Fibroblast of the conjunctiva (primary cell): ENCODE measurements at places on chromosomes 7 and 10.

- no peak for DNase-seq
Measured at GRCh38 chr7:153354071-153354470, 594.5 kb downstream of the ACTR3B start.

DNA sequence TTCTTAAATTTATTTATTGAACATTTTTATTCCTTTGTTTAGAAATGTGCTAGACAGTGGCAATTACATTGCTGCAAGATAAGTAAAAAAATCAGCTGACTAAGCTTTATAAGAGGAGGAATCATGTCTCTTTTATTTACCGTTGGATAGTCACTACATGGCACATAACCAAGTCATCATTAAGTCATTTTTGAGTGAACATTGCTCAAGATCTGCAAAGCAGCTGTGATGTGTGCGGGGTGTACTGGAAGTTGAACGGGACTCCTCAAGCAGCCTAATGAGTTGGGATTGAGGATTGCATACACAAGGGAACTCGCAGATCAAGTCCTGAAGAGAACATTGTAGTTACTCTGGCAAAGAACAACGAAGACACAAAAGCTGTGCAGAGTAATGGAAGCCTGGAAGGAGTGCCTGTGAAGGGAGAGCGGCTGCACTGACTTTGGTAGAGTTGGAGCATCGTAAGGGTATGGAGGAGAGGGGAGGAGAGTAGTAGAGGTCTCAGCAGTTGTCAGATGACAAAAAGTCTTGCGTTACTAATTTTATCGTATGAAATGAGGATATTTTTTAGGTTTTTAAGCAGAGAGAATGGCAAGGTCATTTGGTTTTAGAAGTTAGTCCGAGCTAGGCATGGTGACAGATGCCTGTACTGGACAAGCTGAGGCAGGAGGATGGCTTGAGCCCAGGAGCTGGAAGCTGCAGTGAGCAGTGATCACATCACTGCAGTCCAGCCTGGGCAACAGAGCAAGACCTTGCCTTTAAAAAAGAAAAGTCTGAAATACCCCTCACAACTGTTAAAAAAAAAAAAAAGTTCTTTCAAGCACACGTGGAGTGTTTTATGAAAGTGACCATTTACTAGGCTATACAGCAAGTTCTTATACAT lies 95.1 kb downstream of the BMPR1A start:
- DNase-seq, result peak; percentile 75

DNA sequence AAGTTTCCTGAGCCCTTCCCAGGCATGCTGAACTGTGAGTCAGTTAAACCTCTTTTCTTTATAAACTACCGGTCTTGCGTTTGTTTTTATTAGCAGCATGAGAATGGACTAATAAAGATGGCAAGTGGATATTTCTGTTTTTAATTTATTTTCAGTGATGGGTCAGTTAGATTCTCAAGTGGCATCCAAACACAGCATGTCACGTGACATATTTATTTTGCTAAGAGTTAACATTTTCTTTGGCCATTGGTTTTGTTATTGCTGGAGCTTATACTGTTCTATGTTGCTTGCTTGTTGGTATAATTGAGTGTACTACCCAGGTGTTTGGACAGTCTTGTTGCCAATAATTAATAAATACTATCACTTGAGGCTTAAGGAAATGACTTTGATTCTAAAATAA lies 181.7 kb upstream of the MALRD1 start:
- DNase-seq, result no peak

DNA sequence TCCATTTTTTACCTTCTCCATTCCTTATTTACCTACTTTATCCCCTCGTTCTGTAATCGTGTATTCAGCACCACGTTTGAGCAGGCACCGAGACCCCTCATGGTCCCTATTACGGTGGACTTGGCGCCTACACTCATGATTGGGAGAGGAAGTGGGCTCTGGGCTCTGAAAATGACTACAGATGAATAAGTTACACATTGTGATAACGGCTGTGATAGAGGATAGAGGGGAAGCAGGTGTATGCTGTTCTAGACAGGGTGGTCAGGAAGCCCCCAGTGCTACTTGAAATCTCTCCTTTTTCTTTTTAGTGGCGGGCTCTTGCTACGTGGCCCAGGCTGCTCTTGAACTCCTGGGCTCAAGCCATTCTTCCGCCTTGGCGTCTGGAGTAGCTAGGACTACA lies 59.8 kb downstream of the CAMK1D start:
- DNase-seq, result no peak

DNA sequence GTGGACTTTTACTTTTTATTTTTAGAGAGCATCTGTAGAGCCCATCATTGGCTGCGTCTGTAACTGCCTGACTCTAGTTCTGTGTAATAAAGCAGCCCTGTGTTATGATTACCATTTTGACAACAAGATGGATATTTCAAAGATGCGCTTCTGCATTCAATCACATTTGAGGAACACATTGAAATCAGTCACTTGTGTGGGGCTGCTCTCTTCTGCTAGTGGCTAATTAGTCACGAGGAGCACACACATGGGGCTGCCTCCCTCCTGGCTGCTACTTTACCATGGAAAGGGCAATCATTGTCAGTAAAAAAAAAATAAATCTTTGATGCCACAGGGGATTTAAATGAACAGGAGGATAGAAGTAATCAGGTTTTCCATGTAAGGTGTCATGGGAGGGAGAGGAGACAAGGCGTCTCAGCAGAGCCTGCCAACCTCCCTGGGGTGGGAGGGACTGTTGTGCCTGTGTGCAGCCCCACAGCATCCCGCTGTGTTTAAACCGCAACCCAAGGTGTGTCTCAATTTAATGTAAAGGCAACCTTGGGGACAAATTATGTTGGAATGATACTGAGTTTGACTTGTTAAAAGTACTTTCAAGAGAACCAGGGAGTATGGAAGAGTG lies 205.2 kb upstream of the COBL start:
- DNase-seq, result no peak

DNA sequence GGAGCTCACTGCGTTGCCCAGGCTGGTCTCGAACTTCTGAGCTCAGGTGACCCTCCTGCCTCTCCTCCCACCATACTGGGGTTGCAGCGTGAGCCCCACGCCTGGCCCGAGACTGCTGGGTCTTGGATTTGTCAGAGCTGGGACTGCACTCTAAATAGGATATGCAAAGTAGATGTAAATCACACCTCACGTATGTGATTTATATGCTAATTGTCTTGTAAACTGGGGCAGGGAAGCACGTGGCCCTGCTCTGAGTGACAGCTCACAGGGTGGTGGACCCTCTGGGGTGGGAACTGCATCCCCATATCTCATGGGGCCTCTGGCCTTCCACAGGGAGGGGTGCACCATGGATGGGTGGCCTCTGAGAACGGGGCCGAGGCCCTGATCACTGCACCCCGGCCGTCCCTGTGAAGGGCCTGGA lies 34.1 kb downstream of the GET4 start:
- no peak for DNase-seq

DNA sequence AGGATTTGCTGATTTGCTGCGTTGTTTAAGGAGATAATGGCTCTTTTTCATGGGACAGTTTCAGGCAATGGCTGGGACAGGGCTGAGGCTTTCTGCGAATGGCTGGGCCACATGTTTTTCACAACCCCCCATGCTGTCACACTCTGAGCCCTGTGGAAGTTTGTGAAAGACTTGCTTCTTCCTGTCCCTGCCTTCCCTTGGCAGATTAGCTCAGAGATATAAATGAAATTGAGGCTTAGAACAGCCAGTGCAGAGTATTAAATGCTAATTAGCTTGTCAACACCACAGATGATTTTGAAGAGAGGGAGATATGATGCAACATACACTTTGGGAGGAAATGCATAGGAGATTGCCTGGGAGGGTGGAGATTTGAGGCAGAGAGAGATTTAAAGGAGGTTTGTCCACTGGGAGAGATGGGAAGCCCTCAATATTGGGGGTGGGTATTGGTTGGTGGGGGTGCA lies 232.0 kb downstream of the SH2D4B start:
- DNase-seq, result no peak

- no peak for DNase-seq
Measured at GRCh38 chr10:110643035-110643652, 992 bp upstream of the RBM20 start.

DNA sequence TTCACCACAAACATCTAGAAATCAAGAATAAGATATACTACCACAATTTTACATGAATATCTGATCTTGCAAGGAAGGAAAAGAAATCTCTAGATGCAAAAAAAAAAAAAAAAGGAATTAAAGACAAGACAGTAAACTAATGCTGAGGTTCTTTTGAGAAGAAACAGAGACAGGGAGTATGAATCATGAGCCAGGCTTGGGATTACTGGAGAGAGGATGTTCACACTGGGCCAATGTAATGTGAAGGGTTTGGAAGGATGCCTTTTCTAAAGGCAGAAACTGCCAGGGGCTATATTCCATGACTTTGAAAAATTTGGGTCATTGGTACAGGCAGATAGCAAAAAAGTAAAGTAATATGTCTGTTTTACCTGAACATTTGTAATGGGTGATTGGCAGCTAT lies 573.0 kb upstream of the IGFBP3 start:
- no peak for DNase-seq
